Right atrium auricular region (tissue), 2 donors: ENCODE measurements at places on chromosomes 2 and 18. TPM values are rescaled to one million over a fixed set of nuclear protein-coding genes. Genes with fewer than 3 reads are reported as not detected.

GRCh38 chr2:41914936-41915335, 132.9 kb upstream of the PKDCC start:
- H3K27ac ChIP-seq = peak overlapping the region; percentile 56
- no peaks in the 10 kb centered on the region for H3K36me3 ChIP-seq
- no peaks in the 10 kb centered on the region for H3K27me3 ChIP-seq

CAPN14 gene
- total RNA-seq = 0.16 TPM

EVA1A gene
- 0.47 TPM for total RNA-seq

GRCh38 chr2:37211939-37212338, 15.6 kb downstream of the CEBPZOS start:
- no peaks in the 10 kb centered on the region for H3K27me3 ChIP-seq
- DNase-seq = no peak
- no peaks in the 10 kb centered on the region for H3K4me1 ChIP-seq
- no peak overlapping the region for H3K4me3 ChIP-seq
- H3K36me3 ChIP-seq = peaks cover 87% of the 10 kb centered on the region
- no peak overlapping the region for H3K27ac ChIP-seq

DNA sequence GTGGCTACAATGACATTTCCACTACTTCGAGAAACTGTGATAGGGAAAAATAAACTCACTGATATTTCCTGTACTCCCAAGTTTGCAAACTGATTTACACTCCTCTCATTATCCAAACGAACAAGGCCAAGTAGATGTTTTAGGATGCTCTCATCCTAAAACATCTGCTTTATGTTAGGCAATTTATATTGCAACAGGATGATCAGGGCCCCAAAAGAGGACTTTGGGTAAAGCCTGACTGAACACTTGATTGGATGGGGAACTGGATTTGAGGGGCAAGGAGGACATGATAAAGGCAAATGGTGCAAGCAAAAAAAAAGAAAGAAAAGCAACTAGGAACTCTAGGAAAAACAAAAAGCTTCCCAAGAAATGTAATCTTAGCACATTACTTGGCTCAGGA, 2.1 kb upstream of the HES6 start:
- H3K27me3 ChIP-seq = peaks cover 6% of the 10 kb centered on the region
- H3K4me3 ChIP-seq = no peak overlapping the region
- no peak for DNase-seq
- peaks cover 13% of the 10 kb centered on the region for H3K36me3 ChIP-seq

DNA sequence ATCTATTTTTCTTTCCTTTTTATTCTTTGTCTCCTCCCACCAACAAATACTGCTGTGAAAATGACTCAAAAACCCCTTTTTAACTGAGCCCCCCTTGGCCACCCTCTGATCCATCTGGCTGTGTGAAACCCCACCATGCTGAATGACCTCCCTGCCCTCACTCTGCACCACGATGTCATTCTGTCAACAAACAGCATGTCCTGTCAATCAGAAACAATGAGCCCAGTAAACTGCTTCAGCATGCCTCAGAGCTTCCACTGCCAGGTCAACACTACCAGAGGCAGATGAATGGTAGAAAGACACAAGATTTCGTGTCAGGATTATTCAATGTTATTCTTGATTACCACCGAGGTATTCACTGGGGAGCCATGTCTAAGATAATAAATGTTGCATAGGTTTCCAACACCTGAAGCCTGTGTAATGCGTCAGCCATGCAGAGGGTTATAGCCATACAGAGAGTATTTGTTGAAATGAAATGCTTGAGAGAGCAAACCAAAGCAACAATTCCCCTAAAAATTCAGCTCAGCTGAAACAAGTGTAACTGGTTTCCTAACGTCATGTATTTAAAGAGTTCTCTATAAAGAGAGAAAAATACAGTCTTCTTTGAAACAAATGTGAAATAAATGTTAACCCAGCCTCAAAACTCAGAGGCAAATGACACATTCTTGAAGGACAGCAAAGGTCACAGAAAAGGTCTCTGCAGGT, 76.7 kb downstream of the LRP2 start:
- H3K4me3 ChIP-seq = no peak overlapping the region
- no peaks in the 10 kb centered on the region for H3K4me1 ChIP-seq
- H3K27me3 ChIP-seq = no peaks in the 10 kb centered on the region
- DNase-seq = no peak

ACYP2 gene
- total RNA-seq = 48.1 TPM

- DNase-seq = no peak
- H3K27me3 ChIP-seq = no peaks in the 10 kb centered on the region
- no peaks in the 10 kb centered on the region for H3K4me1 ChIP-seq
- H3K27ac ChIP-seq = peak overlapping the region; percentile 60
Observed at GRCh38 chr18:26471027-26471426, 77.3 kb downstream of the KCTD1 start.

- peaks cover 14% of the 10 kb centered on the region for H3K4me1 ChIP-seq
- peak overlapping the region; percentile 86 for H3K27ac ChIP-seq
- peak overlapping the region; percentile 71 for H3K4me3 ChIP-seq
- no peaks in the 10 kb centered on the region for H3K36me3 ChIP-seq
- no peaks in the 10 kb centered on the region for H3K27me3 ChIP-seq
Observed at GRCh38 chr18:55778788-55779690, 191.0 kb upstream of the TCF4 start.

LBX2 gene
- 0.83 TPM for total RNA-seq

DNA sequence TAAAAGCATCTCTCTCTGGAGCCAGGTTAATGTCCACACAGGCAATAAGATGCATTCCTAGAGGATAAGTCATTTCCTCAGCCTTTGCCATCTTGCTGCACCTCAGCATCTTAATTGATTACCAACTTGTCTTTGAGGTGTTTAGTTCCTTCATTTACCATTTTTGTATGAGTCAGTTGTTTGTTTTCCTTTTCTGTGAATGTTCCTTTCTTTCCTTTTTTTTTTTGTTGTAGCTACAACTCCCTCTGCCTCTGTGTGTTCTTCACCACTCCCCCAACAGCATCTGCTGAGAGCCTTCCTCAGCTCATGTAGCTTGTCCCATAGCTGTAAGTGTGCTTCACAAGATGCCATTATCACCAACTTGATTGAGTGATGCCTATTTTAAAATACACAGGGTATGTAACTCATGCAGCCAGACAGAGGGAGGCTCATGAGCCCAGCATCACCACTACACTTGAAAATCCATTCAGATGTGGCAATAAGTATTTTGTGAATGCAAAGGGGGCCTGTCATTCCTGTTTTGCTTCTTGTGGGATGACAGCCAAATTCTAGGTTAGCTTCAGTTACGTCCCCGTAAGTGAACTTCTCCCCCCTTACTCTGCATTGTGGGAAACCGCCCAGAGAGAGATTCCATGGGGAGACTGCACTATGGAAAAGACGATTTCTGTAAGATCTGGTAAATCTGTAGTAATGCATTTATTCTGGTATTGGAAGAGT, 315.9 kb upstream of the ZEB2 start:
- no peaks in the 10 kb centered on the region for H3K27me3 ChIP-seq
- H3K4me3 ChIP-seq = no peak overlapping the region
- no peak for DNase-seq
- H3K27ac ChIP-seq = no peak overlapping the region
- H3K36me3 ChIP-seq = no peaks in the 10 kb centered on the region

DNA sequence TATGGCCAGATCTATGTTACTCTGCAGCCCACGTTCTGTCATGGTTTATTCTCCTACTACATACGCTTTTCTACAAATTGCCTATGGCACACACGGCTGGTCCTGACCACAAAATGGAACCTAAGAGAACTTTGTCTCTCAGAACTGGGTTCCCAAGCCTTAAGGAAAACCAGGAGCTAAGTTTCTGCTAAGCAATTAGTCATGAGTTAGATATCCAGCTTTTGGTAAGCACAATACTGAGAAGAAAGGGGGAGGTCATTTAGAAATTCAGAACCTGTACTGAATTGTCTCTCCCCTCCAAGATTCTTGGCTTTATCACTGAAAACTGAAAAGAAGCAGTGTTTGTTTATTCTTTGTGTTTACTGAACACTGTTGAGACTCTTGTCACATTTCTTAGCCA, 283.5 kb upstream of the TANK start:
- no peaks in the 10 kb centered on the region for H3K36me3 ChIP-seq
- no peak overlapping the region for H3K4me3 ChIP-seq
- H3K4me1 ChIP-seq = no peaks in the 10 kb centered on the region
- no peak for DNase-seq

REG1B gene
- total RNA-seq = not detected

COL6A3 gene
- 103 TPM for total RNA-seq

- H3K4me3 ChIP-seq = no peak overlapping the region
- no peaks in the 10 kb centered on the region for H3K4me1 ChIP-seq
- peak; percentile 81 for DNase-seq
- H3K27ac ChIP-seq = peak overlapping the region; percentile 0
- H3K36me3 ChIP-seq = no peaks in the 10 kb centered on the region
- no peaks in the 10 kb centered on the region for H3K27me3 ChIP-seq
Observed at GRCh38 chr2:18445433-18446320, 114.8 kb downstream of the RDH14 start.

FKBP7 gene
- total RNA-seq = 10.8 TPM

RAMP1 gene
- total RNA-seq = 239 TPM

DNA sequence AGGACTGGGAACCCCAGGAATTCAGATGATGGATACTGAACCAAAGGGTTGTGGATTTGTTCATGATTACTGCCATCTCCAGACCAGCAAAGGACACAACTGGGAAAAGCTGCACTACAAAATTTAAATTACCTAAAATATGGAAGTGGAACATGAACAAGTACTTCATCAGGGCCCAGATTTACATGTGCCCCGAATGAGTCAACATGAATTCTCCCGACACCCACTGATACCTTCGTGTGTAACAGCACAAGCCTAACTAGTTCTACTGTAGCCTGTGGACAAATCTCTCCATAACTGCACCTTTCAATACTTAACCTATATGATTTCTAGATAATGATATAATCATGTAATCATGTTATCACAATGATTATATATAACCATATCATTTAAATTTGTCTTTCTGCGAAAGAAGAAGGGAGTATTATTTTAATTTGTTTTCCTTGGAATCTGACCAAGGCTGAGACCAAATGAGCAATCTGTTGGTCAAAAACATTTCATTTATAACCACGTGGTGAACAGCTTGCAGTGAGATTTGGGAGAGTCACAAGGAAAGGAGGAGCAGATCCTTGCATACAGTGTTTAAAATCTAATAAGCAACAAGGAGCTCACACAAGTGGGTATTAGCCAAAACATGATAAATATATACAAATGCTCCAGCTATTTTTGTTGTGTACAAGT, 70.5 kb downstream of the CACNB4 start:
- no peak overlapping the region for H3K4me3 ChIP-seq
- no peak for DNase-seq
- H3K36me3 ChIP-seq = no peaks in the 10 kb centered on the region
- no peaks in the 10 kb centered on the region for H3K4me1 ChIP-seq
- H3K27ac ChIP-seq = no peak overlapping the region

GRCh38 chr2:44348400-44348799, 12.9 kb downstream of the PREPL start:
- H3K4me1 ChIP-seq = no peaks in the 10 kb centered on the region
- DNase-seq = no peak
- H3K27ac ChIP-seq = peak overlapping the region; percentile 9
- no peaks in the 10 kb centered on the region for H3K27me3 ChIP-seq

DNA sequence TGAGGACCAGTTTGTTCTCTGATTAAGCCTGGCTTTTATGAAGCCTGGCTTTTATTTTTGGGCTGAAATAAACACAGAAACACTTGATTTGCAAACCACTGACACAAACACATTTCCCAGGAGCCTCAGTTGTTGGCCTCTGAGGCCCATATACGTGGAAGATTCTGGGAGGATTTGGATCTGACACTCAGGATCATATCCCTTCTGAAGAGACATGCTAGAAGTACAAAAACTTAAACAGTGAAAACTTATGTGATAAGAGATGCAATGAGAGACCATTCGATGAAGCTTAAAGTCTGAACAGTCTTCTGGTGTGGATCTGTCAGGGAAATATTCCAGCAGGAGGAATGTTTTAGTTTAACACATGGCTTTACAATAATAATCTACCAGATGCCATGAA, 33.0 kb downstream of the MYT1L start:
- H3K36me3 ChIP-seq = no peaks in the 10 kb centered on the region
- no peak overlapping the region for H3K4me3 ChIP-seq
- H3K27ac ChIP-seq = no peak overlapping the region
- H3K4me1 ChIP-seq = no peaks in the 10 kb centered on the region

DNA sequence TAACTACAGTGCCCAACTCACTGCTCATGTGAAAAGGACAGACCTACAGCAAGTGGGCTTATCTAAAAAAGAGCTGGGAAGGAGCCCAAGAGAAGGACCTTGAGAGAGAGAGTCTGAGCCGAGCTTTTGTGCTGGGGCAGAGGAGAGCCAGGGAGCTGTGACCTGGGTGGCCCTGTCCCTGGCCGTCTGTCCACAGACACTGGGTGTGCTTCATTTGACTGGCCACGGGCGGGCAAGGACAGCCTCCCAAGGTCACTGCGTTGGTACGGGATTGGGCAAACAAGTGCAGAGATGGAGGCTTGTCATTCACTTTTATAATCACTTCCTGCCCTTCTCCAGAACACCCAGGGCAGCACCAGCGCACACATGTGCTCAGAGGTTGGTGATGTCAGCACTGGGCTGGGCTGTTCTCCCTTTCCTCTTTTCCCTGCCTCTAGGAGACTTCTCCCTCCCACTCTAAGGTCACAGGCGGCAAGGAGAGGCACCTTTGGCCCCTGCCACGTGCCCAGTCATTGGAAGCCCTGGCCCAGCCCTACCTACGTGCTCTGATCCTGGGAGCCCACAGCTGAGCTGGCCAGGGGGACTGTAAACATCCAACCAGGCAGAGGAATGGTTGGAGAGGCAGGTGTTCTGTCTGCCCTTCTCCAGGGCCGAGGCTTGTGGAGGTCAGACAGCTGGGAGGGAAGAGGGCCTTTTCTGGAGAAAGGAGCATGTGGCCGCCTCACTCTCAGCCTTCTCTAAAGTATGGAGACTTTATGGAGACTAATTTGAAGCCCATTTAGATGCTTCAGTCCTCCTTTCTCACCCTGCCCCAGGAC, 6.4 kb upstream of the PSD4 start:
- H3K4me3 ChIP-seq = no peak overlapping the region
- H3K27ac ChIP-seq = no peak overlapping the region
- no peaks in the 10 kb centered on the region for H3K4me1 ChIP-seq
- no peaks in the 10 kb centered on the region for H3K27me3 ChIP-seq
- peak; percentile 59 for DNase-seq

- DNase-seq = no peak
- no peaks in the 10 kb centered on the region for H3K36me3 ChIP-seq
- peaks cover 32% of the 10 kb centered on the region for H3K4me1 ChIP-seq
- H3K27me3 ChIP-seq = no peaks in the 10 kb centered on the region
Observed at GRCh38 chr18:57794951-57795728, 8.0 kb downstream of the ATP8B1 start.
